ENCODE measurements at places on chromosomes 7 and 10.

- no peak for DNase-seq
Observed at GRCh38 chr7:53245721-53246120, 210.3 kb downstream of the POM121L12 start.

GRCh38 chr10:97047788-97048187 is 138.0 kb downstream of the SLIT1 start:
- DNase-seq, result no peak

- DNase-seq, result no peak
Observed at GRCh38 chr10:110845192-110845755, 26.5 kb upstream of the PDCD4 start.

GRCh38 chr7:131546126-131546525 is 10.3 kb downstream of the PODXL start:
- DNase-seq, result no peak

- no peak for DNase-seq
Observed at GRCh38 chr10:24462889-24463552, 254.1 kb downstream of the KIAA1217 start.

- no peak for DNase-seq
Observed at GRCh38 chr7:30968747-30969603, 5.2 kb downstream of the GHRHR start.

DNA sequence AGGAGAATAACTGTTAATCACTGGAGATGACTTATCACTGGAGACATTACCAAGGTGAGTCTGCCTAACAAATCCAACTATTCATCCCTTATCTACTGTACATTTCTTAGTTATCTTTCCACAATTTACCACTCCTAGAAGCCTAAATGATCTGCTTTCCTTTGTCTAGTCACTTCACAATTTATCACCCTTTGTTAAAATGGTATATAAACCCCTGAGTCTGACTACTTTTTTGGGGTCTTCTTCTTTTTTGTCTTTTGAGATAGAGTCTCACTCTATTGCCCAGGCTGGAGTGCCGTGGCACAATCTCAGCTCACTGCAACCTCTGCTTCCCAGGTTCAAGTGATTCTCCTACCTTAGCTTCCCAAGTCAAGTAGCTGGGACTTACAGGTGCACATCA is 66.0 kb upstream of the SEPHS1 start:
- DNase-seq, result no peak

- peak; percentile 56 for DNase-seq
Observed at GRCh38 chr7:150479023-150479716, 28.7 kb downstream of the GIMAP8 start.

GRCh38 chr7:69768986-69769595 is 170.8 kb downstream of the AUTS2 start:
- no peak for DNase-seq

DNA sequence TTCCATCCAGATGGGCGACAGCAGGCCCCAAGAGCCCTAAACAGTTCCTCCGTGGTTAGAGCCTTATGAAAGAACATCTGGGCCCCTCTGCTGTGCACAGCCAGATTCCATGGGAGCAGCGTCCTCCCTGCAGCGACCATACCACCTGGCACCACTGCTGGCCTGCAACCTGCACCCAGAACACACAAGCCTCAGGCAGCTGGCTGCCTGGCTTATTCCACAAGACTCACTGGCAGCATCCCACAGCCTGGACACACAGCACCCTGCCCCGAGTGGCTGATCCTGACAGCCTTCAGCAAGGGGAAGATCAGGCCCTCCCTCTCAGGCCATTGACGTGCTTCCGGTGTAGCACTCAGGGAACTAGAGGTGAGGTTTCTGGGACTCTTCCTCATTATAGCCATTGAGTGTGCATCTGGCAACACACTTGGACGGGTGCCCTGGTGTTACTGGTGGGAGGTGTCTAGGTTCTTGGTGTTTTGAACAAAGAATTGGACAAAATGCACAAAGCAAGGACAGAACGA is 33.7 kb upstream of the ERCC6 start:
- no peak for DNase-seq

DNA sequence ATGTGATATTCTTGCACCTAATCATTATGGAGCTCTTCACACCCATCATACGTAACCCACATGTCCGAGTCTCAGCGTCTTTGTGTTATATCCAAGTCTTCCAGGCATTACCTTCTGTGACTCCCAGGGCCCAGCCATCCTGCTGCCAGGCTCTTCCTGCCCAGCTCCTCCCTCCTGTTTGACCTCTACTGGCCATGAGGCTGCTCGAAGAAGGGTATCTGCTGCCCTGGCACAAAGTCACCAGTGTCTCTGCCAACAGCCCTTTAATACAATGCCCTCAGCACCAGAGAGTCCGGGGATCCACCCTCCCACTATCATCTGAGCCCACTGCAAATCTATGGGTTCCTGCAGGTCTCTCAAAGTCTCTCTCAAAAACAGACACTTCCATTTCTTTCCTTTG is 65.3 kb upstream of the WAC start:
- no peak for DNase-seq

DNA sequence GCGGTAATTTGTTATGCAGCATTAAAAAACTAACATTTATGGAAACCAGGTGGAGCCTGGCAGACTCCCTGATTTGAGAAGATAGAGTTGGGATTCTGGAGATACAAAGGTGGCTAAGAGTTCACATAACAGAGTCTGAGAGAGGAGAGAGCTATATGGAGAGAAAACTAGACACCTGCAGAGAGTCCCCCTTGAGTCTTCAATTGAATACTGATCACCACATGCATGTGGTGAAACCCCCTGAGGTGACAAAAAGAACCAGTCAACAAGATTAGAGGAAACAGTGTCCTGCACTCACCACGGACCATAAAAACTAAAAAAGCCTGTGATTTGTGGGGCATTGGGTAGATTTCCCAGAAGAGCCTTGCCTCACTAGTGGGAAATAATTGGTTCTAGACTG is 10.1 kb downstream of the GIMAP2 start:
- DNase-seq, result no peak

DNA sequence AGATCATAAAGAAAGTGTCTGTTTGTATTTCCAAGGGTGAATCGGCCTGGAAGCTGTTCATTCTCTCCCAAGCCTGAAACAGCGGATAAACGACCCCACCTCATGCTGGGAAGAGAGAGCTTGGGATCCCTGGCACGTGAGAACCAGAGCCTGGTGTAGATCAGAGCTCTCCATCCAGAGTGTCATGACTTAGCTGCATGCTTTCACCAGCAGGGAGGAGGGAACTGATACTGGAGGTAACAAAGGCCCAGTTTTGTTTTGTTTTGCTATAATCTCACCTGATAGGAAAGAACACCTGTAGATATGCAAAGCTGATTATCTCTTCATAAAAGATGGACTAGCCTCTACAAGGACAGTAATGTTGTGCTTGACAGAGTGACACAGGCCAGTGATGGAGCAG is 236.6 kb downstream of the POM121L12 start:
- no peak for DNase-seq

- DNase-seq, result no peak
Observed at GRCh38 chr10:905503-905902, 26.0 kb downstream of the LARP4B start.

DNA sequence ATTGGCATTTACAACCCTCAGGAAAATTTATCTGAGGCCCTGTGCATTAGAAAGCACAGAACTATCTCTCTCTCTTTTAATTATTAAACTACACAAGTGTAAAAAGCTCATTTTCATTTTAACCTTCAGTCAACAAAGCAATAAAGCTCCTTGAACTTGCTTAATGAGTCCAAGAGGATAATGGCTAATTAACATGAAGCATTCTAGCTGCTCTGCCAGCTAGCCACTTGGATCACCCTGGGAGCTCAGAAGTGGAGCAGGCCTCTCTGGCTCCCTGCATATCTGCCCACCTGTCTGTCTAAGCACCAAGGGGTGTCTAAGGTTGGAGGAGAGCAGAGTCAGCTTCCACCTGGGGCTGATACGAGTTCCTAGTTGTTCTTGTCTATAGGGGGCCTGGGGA is 56.0 kb upstream of the SLC35G1 start:
- DNase-seq, result no peak

DNA sequence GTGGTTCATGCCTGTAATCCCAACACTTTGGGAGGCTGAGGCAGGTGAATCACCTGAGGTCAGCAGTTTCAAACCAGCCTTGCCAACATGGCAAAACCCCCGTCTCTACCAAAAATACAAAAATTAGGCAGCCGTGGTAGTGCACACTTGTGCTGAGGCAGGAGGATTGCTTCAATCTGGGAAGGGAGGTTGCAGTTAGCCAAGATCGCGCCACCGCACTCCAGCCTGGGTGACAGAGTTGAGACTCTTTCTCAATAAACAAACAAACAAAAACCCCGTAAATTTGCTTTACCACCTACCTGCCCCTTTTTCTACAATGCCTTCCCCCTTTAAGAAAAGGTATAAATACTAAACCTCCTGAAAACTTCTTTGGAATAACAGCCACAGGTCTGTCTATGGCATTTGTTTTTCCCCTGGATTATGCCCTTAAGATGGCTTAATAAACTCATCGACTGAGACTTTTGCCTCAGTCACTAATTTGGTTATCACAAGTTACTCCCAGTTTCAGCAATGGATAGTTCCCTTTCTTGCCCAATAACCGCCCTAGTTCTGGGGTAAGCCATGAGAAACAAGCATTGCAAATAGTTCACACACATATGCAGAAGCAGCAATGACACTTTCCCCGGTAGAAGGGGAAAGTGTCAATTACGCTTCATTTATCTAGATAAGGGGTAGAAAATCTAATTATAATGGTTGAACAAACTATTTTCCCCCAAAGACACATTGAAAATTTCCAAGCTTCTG is 52.8 kb upstream of the SVIL start:
- DNase-seq, result no peak

DNA sequence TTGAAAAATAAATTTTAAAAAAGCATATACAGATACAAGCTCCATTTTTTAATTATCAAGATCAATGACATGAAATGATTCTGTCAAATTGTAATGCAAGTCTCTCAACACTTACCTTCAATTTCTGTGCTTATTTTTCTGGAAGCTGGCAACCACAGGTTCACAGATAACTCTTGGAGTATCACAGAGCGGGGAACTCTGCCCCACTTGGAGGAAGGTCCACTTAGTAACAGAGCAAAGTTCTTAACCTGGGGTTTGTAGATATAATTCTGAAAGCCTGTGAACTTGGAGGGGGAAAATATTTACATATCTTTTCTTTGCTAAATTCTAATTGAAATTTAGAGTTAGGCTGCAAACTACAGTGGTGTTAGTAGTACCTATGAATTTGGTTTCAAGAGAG is 2.3 kb upstream of the MGAM start:
- DNase-seq, result no peak

DNA sequence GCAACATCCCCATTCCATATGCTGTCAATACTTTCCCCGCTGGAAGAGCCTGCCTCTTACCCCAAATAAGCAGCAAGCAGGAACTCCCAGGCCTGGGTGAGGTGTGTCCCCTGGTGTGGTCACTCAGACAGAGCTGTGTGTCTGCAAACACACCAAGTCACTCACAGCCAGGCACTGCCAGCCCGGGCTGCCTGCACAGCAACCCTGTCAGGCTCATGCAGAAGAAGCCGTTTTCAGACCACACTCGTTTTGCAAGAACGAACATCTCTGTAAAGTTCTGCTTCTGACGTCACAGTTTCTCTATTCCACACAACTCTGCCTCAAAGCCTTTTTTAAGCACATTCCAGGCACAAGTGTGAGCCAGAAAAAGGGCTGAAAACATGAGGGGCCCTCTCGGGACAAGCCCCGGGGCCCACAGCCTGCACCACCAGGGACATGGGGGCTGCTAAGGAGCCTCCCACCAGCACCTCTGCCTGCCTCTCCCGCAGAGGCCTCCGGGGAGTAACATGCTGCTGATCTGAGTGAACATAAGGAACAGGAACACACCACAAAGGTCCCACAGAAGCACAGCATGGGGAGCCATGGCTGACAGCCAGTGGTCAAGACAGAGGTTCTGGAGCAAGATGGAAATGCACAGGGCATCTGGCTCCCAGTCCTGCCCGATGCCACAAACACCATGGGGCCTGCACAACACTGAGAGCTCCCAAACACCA is 11.4 kb downstream of the PTPRN2 start:
- no peak for DNase-seq

DNA sequence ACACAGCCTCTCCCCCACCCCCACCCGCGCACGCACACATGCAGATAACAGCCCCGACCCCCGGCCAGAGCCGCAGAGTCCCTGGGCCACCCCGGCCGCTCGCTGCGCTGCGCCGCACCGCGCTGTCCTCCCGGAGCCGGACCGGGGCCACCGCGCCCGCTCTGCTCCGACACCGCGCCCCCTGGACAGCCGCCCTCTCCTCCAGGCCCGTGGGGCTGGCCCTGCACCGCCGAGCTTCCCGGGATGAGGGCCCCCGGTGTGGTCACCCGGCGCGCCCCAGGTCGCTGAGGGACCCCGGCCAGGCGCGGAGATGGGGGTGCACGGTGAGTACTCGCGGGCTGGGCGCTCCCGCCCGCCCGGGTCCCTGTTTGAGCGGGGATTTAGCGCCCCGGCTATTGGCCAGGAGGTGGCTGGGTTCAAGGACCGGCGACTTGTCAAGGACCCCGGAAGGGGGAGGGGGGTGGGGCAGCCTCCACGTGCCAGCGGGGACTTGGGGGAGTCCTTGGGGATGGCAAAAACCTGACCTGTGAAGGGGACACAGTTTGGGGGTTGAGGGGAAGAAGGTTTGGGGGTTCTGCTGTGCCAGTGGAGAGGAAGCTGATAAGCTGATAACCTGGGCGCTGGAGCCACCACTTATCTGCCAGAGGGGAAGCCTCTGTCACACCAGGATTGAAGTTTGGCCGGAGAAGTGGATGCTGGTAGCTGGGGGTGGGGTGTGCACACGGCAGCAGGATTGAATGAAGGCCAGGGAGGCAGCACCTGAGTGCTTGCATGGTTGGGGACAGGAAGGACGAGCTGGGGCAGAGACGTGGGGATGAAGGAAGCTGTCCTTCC is 620 bp downstream of the EPO start:
- no peak for DNase-seq

DNA sequence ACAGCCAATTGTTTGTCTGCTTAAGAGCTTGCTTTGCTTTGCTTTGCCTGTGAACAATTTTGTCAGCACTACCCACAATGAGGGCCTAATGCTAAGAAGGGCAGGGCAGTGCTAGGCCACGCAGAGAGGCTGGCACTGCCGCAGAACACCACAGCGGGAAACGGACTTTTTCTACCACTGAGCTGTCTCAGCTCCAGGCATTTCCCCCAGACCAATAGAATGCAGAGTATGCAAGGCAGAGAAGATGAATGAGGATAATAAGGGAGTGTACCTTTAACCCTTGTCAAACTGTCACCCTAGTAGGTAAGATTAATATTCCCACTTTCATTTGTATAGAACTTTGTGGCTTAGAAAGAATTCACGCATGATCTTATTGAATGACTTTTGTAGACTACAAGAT is 104.5 kb downstream of the SH3PXD2A start:
- no peak for DNase-seq

GRCh38 chr7:142359694-142360279 is 101.9 kb upstream of the PRSS58 start:
- DNase-seq, result no peak

GRCh38 chr10:16853201-16853600 is 36.0 kb upstream of the RSU1 start:
- no peak for DNase-seq

- no peak for DNase-seq
Observed at GRCh38 chr7:2882111-2882510, 38.0 kb upstream of the GNA12 start.

Measured in T-cell (primary cell).